Activated T-cell treated with anti-CD3 and anti-CD28 coated beads, Interleukin-2, amount 50 U/mL, for 72 hours (primary cell): ENCODE measurements at places on chromosomes 1 and 21.

DNA sequence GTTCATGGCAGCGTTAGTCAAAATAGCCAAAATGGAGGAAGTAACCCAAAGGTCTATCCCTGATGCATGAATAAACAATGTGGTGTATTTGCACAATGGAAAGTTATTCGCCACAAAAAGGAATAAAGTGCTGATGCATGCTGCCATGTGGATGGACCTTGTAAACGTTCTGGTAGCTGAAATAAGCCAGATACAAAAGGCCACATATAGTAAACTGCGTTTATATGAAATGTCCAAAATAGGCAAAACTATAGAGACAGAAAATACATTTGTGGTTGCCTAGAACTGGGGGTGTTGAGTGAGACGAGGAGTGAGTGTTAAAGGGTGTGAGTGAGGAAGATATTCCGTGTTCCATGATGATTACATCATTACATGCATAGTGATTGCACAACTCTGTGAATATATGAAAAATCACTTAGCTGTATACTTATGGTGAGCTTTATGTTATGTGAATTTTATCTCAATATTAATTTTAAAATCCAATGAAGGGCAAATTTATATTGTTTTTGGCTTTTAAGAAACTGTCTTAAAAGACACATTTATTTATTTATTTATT is 321.3 kb downstream of the KIF26B start:
- DNase-seq: no peak

DNA sequence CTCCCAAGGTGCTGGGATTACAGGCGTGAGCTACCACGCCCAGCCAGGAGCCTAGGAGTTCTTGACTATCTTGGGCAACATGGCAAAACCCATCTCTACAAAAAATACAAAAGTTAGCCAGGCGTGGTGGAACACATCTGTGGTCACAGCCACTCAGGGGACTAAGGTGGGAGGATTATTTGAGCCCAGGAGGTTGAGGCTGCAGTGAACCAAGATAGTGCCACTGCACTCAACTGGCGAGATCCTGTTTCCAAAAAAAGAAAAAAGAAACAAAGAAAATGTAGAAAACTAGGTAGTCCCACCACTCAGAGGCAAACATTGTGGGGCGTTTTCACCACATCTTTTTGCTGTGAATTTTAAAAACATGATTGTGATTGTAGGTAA is 141.3 kb downstream of the ZZZ3 start:
- DNase-seq: no peak

DNA sequence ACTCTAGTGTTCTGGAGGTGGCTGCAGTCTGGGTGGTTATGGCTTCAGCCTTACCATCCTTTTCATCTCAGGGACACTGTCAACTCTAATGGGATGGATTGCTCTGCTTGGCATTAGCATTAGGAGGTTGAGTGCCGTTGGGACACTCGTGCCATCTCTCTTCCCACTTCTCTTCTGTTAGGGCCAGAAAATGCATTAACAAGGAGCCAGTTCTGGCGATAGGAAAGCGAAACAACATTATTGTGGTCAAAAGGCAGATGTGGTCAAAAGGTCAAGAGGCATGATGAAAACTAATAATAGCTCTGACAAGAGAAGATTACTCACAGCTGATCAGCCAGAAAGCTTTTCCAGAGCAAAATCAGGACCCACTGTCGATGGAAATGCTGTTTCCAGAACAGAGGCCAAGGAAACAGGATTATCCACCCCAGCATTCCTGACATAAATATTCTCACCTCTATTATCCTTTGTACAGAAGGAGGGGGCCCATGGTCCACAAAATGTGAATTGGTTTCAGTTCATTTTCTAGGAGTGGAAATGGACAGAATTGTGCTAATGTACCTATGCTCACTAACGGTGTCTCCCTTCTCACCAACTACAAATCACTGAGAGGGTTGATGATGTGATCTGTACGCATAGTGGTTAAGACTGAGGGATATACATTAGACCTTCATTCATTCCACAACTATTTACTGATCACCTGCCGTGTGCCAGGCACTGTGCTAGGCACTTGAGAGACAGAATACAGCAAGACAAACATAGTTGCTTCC is 72.0 kb downstream of the ST6GALNAC5 start:
- no peak for DNase-seq

- DNase-seq: no peak
Measured at GRCh38 chr1:179146476-179146875, 64.6 kb downstream of the TOR3A start.

DNA sequence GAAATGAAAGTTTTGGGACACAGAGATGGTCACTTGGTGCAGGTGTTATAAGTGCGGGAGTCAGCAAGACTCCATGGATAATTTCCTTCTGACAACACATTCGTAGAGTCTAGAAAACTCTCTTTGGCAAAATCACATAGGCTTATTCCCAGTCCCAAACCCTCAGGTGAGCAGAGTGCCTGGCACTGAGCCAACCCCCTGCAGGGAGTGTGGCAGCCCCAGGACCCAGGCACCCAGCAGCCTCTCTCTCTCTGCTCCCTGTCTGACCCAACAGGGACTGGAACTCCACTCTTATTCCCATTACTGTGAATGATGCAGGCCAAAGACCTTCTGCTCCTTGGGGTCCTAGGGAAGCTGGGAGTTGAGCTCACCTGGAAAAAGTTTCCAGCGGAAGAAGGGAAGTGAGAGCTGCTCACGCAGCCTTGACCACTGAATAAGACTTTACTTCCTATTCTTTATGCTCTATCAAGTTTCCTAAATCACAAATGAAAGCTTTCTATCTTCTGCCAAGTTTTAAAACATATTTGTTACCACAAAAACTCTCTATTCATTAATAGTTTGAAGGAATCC is 132.6 kb upstream of the ETV3 start:
- DNase-seq: no peak

DNA sequence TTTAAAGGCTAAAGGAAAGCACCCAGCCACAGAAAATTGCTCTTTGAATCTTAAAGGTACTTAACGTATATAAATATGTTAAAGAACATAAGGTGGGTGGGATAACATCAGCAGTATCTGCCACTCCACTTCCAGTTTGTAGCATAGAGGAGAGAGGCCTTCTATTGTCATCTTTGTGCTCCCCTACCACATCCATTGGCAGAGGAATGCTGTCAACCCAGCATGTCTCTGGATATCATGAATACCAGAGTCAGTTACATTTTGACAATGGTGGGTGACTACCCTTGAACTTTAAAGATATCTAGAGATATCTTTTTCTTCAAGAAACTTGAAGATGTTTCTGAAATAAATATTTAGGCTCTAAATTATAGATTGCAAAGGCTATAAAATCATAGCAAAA is 283.2 kb upstream of the LRRC7 start:
- no peak for DNase-seq

- no peak for DNase-seq
Measured at GRCh38 chr21:26916799-26917198, 50.1 kb downstream of the ADAMTS5 start.

DNA sequence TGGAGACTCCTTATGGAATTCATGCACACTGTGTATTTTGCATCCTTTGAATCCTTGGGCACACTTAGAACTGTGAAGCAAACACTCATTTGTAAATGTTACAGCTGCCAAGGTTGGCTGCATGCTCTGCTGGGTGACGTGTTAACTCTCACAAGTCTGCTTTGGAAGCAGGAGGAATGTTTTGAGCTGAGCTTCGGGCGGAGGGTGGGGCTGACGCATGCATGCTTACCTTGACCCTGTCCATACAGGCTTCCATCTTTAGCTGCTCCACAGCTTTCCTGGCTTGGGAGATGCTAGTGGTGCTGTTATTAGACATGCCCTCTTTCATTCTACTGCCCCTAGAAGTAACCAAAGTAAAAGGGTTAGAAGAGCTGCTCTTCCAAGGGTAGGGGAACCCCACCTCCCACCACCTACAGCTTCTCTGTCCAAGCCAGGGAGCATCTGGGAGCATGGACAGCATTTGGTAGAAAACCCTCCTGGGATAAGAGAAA is 66.0 kb downstream of the GNG4 start:
- no peak for DNase-seq

GRCh38 chr1:100382657-100383056 is 30.4 kb downstream of the CDC14A start:
- DNase-seq: no peak

DNA sequence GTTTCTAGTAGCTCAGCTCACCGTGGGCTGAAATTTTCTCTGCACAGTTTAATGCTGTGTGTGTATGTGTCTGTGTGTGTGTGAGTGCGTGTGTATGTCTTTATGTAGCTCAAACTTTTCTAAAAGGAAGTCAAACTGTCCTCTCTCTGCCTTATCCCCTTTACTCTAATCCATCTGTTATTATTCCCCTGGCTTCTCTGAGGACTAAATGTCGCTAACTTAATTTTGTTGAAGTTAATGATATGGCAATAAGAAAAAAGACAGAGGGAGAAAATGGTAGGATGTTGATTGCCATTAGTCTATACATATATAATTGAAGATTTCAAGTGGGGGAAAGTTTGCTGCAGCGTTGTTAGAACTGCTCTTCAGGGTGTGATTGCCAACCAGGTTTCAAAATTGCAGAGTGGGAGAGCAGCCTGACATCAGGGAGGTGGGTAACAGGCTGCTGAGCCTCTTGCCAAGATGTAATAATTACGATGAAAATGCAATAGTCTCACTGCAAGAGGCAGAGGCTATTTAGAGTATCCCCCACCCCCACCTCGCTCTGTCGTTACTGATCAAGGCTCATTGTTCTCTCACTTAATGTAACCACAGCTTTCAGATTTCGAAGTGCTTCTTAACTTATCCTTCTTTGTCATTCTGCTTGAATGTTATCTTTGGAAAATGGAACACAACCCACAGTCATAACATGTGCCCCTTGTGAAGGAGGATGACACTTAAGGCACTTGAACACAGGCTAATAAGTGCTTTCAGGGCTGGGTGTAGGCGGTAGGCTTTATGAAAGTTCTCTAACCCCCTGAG is 559.0 kb upstream of the PLXNA2 start:
- DNase-seq: no peak

GRCh38 chr1:62263006-62263813 is 56.0 kb downstream of the KANK4 start:
- DNase-seq: no peak

GRCh38 chr21:42640486-42640885 is 12.9 kb upstream of the PDE9A start:
- DNase-seq: no peak

GRCh38 chr1:207362962-207363860 is 41.7 kb downstream of the CD55 start:
- DNase-seq: peak; percentile 40

DNA sequence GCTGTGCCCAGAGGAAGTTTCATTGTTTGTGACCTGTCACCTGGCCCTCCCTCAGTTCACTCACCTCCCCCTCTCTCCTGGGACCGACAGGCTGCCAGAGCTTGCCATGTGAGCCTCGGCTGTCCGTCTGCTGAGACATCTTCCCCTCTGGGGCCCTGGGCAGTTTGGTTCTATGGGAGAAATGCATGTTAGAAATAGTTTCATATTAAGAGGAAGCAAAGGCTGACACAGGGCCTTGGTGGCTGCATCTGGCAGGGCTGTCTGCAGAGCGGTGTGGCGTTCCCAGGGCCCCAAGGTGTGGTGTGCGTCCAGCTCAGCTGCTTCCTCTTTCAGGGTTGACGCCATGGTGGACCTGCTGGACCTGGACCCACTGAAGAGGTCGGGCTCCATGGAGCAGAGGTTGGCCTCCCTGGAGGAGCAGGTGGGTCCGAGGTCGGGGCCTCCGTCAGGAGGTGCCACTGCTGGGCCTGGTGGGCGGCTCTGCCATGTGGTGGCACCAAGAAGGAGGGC is 31.9 kb upstream of the LRRC3 start:
- no peak for DNase-seq

GRCh38 chr1:8780405-8780804 is 37.0 kb downstream of the RERE start:
- DNase-seq: no peak

DNA sequence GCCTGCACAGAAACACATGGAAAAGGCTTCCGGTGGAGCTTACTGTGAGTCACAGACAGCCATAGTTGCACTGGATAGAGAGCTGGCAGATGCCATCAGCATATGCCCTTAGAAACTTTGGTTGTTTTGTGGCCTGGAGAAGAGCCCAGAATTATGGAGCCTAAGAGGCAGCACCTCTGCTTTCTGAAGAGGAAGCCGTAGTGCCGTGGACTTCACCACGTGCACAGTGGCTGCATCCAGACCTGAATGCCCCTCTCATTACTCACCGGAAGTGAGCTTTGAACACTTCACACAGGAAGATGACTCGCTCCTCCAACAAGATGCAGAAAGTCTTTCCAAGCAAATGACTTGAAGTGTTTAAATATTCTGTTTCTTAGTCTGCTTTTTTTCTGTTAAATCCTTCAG is 28.4 kb downstream of the JUN start:
- peak; percentile 69 for DNase-seq

- no peak for DNase-seq
Measured at GRCh38 chr1:91801496-91802115, 84.3 kb downstream of the TGFBR3 start.

DNA sequence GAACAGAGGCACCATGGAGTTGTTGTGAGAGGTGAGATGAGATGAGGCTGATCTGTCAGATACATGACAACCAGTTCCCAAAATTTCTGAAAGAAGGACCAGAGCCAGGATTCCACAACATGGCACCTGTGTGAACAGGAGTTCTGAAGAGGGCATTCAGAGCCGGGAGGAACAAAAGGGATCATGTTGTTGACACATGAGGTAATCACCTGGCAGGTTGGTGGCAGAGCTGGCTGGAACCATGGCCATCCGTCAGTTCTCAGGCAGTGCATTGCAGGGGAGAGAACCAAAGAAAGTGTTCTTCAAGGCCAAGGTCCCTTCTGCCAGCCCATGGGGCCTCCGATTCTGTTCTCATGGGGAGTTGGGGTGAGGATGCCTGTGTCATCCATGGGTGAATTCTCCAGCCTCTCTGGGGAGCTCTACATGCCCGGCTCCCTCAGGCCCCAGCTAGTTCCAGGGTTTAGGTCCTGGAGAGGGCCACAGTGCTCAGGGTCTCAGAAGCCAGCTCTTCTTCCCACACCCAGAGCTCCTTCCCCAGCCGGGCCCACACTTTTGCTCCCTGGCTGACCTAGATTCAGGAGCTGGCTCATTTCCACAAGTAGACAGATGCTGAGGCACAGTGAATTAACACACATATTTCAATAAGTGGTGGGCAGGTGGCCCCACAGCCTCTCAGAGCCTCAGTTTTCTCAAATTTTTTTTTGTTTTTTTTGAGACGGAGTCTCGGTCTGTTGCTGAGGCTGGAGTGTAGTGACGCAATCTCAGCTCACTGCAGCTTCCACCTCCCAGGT is 49.1 kb upstream of the CTPS1 start:
- no peak for DNase-seq

- no peak for DNase-seq
Measured at GRCh38 chr1:156874572-156875340, 14.1 kb downstream of the NTRK1 start.

DNA sequence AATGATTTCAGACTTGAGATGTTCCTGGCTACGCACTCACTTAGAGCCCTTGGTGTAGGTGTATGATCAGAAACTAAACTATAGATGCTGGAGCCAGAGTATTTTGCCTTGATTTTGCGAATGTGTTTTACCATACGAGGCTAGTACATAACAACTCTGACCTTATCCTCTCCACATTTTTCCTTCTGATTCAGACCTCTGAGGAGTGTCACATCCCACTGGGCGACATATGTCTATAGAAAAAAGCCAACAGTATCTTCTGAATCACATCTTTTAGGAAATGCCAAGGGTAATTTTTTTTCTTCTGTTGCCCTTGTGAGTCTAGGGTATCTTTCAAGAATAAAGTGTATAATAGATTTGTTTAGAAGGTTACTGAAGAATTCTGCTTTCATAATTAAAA is 49.6 kb downstream of the AK4 start:
- no peak for DNase-seq

- DNase-seq: peak; percentile 73
Measured at GRCh38 chr21:25501996-25502665, 105.2 kb downstream of the MRPL39 start.
